ENCODE measurements at places on chromosomes 1 and 21.

DNA sequence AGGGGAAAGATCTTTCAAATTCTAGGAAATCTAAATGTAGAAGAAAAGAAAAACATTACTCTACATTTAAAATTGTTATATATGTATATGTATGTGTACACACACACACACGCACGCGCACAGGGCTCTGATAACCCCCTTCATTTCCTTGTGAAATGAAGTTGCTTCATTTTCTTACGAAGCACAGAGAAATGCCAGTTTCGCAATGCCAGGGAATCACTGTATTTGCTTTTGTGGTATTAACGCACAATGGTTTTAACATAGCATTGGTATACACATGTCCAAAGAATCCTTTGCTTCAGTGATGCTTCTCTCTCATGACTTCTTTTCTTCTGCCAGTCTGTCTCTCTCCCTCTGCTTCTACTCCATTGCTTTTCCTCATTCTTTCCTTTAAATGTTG lies 8.4 kb upstream of the DDAH1 start:
- peak; percentile 46 for DNase-seq

GRCh38 chr1:14662116-14662515 lies 63.6 kb downstream of the KAZN start:
- no peak for DNase-seq

DNA sequence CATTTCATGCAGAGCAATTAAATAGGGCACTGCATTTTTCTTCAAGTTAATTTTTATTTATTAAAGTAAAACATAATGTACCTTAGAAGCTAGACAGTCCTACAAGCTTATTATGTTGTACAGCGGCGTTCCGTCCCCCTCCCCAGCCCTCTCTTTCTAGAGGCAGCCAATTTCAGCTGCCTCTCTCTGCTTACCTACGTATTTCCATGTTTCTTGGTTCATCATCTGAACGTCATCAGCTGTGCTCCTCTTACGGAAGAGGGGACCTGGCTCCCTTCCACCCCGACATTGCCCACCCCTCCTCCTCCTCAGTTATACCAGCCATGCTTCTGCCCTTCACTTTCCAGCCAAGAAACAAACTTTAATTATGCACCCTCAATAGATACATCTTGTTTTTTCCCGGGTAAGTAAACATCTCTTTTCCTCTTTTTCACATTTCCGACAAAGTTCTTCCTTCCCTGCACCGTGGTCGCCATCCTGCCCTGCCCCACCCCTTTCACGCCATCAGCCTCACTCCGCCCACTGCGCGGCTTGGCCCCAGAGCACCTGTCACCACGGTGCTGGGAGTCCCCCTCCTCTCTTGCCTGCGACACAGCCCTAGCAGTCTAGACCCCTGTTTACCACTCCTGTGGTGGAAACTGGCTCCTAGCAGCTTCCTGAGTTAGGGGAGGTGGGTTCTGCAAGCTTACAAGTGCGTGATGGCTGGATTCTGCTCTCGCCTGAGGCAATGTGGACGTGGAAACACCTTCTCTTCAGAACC lies 57.9 kb downstream of the SLC37A1 start:
- DNase-seq: no peak

- DNase-seq: no peak
Measured at GRCh38 chr21:27519361-27519760, 552.5 kb upstream of the ADAMTS5 start.

- no peak for DNase-seq
Measured at GRCh38 chr1:53112861-53113260, 29.6 kb downstream of the SLC1A7 start.

DNA sequence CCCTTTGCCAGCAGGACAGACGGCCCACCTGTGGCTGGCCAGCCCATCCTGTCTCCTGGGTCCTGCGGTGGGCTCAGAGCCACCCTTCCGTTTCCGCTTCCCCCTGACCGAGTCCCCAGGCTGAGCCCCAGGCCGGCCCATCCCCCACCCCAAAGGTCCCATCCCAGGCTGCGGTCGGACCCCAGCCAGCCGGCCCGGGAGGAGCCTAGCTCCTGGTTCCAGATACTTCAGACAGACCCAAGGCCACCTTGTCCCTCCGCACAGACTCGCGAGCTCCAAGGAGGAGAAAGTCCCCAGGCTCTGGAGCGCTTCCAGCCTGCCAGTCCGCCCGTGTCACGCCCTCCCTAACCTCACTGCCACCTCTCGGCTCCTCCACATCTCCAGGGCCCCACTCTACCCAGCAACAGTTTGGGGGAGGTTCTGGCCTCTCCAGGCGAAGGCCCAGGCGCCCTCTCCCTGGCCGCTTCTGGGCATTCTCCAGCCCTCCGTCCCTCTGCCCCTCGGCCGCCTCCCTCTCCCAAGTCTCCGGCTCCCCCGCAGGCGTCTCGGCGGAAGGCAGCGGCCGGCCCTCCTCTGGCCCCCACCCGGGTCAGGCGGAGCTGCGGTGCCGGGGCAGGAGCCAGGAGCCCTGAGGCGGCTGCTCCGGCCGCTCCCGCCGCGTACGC lies 835 bp downstream of the LRRN2 start:
- no peak for DNase-seq

GRCh38 chr1:78649628-78650027 lies at the start of gene IFI44:
IFI44 (plus strand) TSS chr1:78649831; CDS start chr1:78650196, 365 bp downstream.
- peak; percentile 94 for DNase-seq

DNA sequence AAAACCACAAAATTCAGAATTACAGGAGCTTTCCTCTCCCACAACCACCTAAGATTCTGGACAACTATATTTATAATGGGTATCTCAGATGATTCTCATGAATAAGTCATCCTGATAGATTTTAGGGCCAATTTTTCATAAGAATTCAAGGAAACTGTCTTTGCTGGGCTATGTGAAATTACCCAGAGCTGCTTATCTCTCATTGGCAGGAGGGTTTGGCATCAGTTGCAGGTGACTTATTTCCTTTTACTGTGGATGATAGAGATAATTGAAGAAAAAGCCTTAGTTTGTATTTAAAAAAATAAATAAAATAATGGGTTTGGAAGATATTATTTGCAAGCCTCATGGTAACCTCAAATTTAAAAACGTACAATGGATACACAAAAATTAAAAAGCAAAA lies 38.2 kb upstream of the WDR26 start:
- DNase-seq: no peak

DNA sequence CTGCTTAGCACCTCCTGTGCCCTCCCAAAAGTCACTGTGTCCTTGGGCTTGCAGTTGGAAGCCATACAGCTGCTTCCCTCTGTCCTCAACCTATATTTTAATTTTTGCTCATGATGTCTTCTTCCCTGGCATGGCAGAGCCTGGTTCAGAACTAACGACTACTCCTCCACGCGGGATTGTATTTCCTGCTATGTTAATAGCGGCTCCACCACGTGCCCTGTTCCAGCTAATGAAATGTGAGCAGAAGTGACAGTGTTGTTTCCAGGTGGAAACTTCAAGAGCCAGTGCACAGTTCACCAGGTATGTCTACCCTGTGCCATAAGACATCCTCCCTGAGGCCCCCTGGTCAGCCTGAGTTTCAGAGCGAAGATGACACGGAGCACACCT lies 52.1 kb downstream of the DHRS3 start:
- DNase-seq: no peak

Data from inflammatory macrophage treated with lipopolysaccharide for 4 hours (primary cell).